NCI-H1092 treated with DMSO at 0.1 percent for 48 hours (cell line): ENCODE measurements at places on chromosomes 2 and 18.

GRCh38 chr2:217886091-217886490 lies 116.7 kb downstream of the TNS1 start:
- DNase-seq = no peak

DNA sequence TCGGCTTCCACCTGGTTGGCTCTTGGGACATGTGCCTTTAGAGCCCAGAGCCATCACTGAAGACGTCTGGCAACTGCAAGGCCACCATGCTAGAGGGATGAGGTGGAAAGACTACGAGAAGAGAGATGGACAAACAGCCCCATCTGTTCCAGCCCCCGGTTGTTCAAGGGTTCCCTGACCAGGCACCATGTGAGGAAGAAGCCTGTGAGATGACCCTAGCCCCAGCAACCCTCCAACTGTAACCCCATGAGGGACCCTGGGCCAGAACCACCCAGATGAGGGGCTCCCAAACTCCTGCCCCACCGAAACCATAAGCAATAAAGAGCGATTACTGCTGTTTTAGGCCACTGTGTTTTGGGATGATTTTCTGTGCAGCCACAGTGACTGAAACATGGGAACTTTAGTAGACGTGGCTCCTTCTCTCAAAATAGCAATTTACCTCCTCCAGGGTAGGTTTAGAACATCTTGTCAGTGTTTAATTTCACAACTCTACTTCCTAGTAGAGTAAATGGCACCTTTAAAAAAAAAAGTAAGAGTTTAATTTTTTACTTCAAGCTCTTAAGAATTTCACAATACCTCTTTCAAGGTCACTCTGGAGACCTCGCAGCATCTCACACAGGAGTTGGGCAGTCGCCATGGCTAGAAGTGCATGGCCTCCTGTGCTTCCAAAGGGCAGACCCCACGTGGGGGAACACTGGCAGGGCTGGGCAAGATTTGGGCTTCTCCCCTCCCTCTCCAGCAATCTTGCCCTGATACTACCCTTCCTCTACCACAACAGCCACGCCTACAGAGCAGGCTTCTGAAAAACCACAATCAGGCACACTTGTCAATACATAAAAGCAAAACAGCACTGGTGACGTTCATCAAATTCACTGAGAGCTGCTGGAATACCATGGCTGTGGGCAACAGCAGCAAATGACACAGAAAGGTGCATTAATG lies 48.8 kb downstream of the TMEM163 start:
- no peak for DNase-seq

DNA sequence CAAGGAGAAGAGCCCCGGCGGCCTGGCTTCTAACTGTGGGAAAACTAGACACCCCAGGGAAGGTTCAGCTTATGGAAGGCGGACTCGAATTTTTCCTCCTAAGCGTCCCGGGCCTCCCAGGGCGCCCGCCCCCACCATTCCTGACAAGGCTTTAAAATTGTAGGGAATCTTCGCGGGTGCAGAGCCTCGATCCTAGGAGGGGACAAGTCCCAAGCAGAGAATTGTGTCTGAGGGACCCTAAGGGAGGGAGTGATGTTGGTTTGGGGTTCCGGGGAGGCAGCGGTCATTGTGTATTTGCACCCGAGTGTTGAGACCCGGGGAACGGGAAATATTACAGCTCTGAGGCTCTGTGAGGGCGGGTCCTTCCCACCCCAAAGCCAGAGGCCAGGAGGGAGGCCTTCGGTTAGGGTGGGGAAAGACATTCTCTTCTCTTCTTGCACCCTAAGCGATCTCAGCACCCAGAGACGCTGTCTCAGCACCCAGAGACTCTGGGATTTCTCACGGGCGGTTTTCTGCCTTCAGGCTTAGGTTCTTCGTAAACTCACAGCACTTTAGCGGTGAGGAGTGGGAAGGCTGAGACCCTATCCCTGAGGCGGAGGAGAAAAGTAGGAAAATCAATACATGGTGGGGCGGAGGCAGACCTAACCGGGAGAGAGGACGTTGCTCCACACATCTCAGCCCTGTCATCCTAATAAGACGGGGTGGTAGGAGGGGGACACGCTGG lies 7.6 kb downstream of the OSR1 start:
- DNase-seq = no peak

- no peak for DNase-seq
Measured at GRCh38 chr2:174563530-174564282, 33.9 kb downstream of the WIPF1 start.

DNA sequence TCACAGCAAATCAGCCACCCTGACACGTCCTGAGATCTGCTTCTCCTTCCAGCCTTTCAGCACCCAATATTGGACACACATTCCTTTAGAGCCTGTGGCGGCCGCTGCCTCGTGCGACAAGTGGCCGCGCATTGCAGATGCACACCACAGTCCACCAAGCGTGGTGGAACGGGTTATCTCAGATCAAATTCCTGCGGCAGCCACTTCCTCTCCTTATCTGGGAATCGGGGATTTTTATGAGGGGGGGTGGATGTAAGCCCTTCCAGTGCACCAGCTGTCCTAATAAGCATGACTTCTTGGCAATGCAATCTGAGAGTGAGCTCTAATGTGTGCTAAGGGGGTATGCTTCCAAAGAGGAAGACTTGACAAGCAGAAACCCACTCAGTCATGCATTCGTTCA lies 18.3 kb upstream of the BMP10 start:
- DNase-seq = no peak

- no peak for DNase-seq
Measured at GRCh38 chr2:136444323-136444722, 321.0 kb upstream of the THSD7B start.

DNA sequence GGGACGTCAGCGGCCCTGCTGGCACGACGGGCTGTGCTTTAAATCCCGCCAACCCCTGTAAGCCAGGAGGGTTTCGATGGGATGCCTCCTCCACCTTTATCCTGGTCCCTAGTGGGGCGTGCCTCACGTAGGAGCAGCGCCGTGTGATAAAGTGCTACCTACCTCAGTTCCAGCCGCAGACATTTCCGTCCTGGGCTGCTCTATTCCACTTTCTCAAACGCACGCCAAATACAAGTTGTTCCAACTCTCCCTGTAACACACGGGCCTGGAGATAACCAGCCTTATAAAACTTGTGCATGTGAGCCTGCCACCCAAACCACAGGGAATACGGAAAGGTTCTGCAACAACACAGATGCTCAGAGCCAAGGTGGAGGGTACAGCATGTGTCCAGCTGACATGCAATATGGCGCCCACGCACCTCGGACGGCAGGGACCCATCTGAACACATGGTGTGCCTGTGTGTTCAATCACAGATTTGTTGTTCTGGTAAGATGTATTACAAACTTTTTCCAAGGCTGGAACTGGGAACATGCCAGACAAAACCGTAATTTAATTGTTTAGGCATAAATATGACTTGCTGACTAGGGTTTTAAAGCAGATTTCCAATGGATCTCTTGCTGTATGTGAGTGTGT lies 47.7 kb downstream of the ZNF516 start:
- no peak for DNase-seq

DNA sequence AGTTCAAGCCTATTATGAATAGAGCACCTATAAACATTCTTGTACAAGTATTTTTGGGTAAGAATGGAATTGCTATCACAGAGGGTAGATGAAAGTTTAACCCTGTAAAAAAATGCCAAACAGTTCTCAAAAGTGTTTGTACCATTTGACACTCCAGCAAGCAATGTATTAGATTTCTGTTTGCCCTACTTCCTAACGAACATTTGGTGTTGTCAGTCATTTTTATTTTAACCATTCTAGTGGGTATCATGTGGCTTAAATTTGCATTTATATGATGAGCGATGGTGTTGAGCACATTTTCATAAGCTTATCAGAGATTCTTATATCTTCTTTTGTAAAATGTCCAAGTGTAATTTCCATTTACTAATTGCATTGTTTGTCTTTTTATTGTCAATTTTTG lies 608.2 kb upstream of the ACVR2A start:
- DNase-seq = no peak
